Natural killer cell treated with Interleukin-12 subunit alpha and Interleukin-12 subunit beta and Interleukin-15 and Interleukin-18, amount 100 ng/mL, for 72 hours (primary cell): ENCODE measurements at places on chromosomes 1 and 21. TPM values are rescaled to one million over a fixed set of nuclear protein-coding genes. Genes with fewer than 3 reads are reported as not detected.

C8B gene
- total RNA-seq = not detected

PAQR7 gene
- 6.3 TPM for total RNA-seq

RGS5 gene
- 1.2 TPM for total RNA-seq

SLC25A24 gene
- 8.8 TPM for total RNA-seq

SLC30A2 gene
- not detected for total RNA-seq

SYT6 gene
- total RNA-seq = not detected
